ENCODE measurements at places on chromosomes 5 and 9.

DNA sequence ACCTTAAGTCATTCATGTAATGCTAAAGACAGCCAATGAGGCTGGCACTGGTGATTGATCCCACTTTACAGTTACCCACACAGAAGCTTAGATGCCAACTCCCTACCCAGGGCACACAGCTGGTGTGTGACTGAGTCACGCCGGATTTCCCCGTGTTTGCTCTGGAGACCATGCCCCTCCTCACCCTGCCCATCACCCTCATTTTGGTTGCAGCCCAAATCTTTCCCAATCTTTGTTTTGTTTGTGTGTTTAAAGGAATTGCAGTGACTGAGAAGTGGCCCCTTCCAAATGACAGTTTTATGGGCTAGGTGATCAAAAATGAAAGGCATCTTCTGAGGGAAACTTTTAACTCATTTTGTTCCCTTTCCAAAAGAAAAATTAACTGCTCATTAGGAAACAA lies 10.9 kb downstream of the FBXL7 start:
- no peak for DNase-seq

DNA sequence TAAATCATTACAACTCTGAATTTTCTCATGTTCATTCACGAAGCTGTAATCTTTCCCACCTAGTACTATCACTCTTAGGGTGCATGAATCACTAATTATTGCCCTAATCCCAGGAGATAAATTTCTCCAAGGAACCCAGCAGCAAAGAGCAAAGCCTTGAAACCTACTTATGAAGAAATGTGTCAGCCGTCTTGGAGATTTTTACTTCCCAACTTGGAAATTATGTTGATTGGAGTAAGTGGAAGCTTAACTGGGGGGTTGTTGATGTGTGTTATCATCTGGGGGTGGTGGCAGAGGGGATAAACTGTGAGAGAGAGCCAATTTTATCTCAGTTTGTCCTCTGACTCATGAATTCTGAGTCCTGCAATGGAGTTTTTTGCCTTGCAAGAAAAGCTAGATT lies 440.5 kb upstream of the WWC1 start:
- no peak for DNase-seq

- DNase-seq, result no peak
Measured at GRCh38 chr9:129583308-129584038, 37.4 kb downstream of the C9orf50 start.

- no peak for DNase-seq
Measured at GRCh38 chr5:139633295-139634027, 14.7 kb upstream of the CXXC5 start.

- DNase-seq, result peak; percentile 6
Measured at GRCh38 chr5:180135128-180135955, 63.8 kb upstream of the RNF130 start.

DNA sequence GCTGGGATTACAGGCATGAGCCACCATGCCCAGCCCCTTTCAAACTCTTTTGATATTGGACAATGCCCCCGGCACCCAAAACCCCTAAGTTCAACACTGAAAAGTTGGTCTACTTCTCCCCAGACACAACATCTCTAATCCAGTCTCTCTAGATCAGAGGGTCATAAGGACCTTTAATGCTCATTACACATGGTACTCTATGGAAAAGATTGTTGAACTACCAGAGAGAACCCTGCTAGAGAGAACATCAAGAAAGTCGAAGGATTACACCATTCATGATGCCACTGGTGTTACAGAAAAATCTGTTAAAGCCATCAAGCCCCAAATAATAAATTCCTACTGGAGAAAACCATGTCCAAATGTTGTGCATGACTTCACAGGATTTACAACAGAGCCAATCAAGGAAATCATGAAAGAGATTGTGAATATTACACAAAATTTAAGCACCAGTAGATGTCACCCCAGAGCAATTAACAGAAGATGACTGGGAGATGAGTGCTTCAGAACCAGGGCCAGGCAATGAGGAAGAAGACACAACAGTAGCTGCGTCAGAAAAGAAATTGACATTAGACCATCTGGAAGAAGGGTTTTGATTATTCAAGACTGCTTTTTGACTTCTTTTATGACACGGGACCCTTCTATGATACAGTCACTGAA lies 28.3 kb upstream of the NIPAL4 start:
- DNase-seq, result no peak

DNA sequence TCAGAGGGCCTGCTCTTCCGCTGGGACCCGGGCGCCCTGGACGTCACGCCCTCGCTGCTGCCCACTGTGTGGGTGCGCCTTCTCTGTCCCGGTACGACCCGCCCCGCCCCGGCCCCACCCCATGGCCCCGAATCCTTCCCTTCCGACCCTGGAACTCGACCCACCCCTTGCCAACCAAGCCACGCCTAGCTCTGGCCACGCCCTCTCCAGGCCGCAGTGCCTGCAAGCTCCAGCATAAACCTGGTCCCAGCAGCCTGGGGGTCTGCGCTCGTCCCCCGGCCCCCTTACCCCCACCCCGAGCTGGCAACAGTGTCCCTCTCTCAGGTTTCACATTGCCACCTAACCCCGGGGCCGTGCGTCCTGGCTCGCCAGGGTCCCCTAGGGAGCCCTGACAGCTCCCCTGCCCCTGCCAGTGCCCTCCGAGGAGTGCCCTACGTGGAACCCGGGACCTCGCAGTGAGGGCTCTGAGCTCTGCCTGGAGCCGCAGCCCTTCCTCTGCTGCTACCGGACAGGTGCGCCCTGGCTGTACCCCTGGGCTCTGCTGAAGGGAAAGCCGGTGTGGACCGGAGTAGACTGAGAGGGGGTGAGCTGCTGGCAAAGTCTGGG lies 3.4 kb downstream of the ADGRD2 start:
- DNase-seq, result no peak

DNA sequence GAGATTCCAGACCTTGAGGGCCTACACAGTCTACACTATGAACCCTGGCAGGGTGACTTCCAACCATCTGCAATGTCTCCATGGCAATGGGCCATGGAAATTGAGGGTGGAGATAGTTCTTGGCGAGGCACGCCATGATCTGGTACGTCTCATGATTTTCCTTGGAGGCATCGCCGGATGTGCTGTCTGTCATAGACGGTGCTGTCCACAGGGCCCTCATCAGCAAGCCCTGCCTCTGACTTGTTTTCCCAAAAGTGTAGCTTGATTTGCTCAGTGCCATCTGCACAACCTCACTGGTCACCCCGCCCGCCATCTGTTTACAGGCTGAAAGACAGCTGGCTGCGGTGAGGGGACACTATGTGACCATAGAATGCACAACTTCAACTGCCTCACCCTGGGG lies 73.5 kb downstream of the BOD1 start:
- no peak for DNase-seq

- DNase-seq, result no peak
Measured at GRCh38 chr5:94057655-94058054, 316.3 kb upstream of the POU5F2 start.

GRCh38 chr5:10743951-10744350 lies 17.1 kb downstream of the DAP start:
- no peak for DNase-seq

- no peak for DNase-seq
Measured at GRCh38 chr5:102591650-102592049, 92.8 kb upstream of the SLCO6A1 start.

Data from activated CD8-positive, alpha-beta memory T cell treated with anti-CD3 and anti-CD28 coated beads for 48 hours (primary cell).